ENCODE measurements at places on chromosomes 2 and 18. TPM values are rescaled to one million over a fixed set of nuclear protein-coding genes. Genes with fewer than 3 reads are reported as not detected.

HOXD13 gene
- not detected for total RNA-seq

ZC3H6 gene
- total RNA-seq: 4.9 TPM

PJVK gene
- total RNA-seq: 2.0 TPM

BOLL gene
- not detected for total RNA-seq

CD28 gene
- 130 TPM for total RNA-seq

DNA sequence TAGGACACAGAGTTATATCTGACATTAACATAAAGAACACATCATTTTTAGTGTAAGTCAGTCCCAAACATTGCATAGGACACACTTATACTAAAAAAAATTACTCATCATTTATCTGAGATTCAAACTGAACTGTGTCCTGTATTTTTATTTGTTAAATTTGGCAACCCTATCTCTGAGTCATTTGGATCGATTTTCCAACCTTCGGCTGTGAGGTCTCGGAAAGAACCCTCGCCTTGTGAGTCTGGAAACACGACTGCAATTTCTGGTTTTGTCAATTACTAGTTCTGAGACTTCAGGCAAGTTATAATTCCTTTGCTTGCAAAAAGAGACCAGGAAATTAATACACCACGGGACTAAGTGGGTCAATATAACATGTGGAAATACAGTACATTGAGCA, 14.0 kb downstream of the ATP8B1 start:
- H3K4me1 ChIP-seq: no peaks in the 10 kb centered on the region
- no peak for DNase-seq
- no peaks in the 10 kb centered on the region for H3K36me3 ChIP-seq

DNA sequence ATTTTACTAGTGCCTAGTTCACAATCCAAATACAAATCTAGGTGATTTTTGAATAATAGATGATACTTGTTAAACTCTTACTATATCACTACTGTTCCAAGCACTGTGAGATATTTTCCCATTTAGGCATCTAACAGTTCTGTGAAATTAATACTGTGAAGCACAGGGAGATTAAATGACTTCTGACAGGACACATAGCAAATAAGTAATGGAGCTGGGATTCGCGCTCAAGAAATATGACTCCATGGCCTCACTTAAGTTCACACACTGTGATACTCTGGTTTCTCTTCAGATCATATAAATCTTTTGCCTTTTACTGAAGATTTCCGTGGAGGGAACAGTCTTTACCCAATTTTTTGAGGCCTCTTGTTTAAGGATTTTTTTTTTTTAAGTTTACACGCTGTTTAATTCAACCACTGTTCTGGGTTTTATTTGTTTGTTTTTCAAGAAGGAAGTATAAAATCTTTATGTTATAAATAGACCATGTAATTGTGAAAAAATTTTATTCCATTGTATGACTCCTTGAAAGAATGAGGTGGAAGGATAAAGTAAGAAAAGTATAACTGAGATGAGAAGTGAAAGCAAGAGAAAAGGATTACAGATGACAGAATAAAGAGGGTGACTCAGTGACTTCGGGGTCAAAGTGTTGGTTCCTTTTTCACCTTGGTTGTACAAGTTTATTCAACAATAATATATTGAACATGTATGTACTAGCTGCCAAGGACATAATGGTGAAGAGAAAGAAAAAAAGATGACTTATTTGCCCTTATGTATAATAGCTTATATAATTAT, 30.2 kb downstream of the RBM45 start:
- H3K4me3 ChIP-seq: no peak overlapping the region
- H3K27ac ChIP-seq: no peak overlapping the region
- H3K36me3 ChIP-seq: no peaks in the 10 kb centered on the region
- no peaks in the 10 kb centered on the region for H3K4me1 ChIP-seq
- no peak for DNase-seq

DNA sequence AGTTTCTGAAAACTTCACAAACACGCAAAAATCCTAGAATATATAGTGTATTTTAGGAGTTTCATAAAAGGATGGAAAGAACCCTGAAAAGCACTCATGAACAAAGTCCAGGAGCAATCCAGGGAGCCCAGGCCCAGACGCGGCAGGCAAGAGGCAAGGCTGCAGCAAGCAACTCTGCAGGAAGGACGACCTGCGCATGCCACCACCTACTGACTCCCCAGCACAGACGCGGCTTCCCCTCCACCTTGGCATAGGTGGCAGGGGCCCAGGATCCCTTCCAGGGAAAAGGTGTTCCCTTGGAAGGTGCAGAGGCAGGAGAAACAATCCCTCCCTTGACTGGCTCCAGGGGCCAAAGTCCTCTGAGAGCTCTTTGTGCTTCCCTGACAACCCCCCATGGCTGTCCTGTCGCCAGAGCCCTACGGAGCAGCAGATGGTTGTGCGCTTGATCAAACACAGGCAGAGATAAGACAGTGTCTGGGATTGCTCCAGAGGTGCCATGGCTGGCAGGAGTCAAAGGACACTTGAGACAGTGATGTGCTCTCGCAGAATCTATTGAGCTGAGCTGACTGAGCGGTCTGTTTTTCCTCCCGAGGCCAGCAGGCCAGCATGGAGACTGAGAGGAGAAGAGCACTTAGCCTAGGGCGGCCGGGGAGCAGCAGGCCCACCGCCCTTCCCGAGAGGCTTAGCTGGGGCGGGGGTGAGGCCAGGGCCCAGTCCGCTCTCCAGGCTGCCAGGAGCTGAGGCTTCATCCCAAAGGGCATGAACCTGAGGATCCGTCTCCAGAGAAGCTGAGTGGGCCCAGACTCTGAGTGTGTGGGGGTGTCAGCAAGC, 10.8 kb upstream of the AMER3 start:
- H3K4me3 ChIP-seq: no peak overlapping the region
- H3K27ac ChIP-seq: no peak overlapping the region
- no peaks in the 10 kb centered on the region for H3K4me1 ChIP-seq
- DNase-seq: no peak

- H3K27me3 ChIP-seq: peaks cover 6% of the 10 kb centered on the region
- no peak overlapping the region for H3K4me3 ChIP-seq
- DNase-seq: no peak
- no peak overlapping the region for H3K27ac ChIP-seq
- H3K4me1 ChIP-seq: no peaks in the 10 kb centered on the region
Observed at GRCh38 chr2:10225291-10226037, 77.2 kb upstream of the HPCAL1 start.

- no peak overlapping the region for H3K27ac ChIP-seq
- H3K4me1 ChIP-seq: no peaks in the 10 kb centered on the region
- H3K36me3 ChIP-seq: no peaks in the 10 kb centered on the region
Observed at GRCh38 chr18:27528925-27529521, 343.9 kb upstream of the CHST9 start.

- H3K4me1 ChIP-seq: no peaks in the 10 kb centered on the region
- no peaks in the 10 kb centered on the region for H3K27me3 ChIP-seq
- no peak overlapping the region for H3K27ac ChIP-seq
- no peak overlapping the region for H3K4me3 ChIP-seq
Observed at GRCh38 chr2:18966131-18966530, 376.8 kb upstream of the NT5C1B start.

- no peak overlapping the region for H3K4me3 ChIP-seq
- no peak for DNase-seq
- no peaks in the 10 kb centered on the region for H3K27me3 ChIP-seq
- H3K36me3 ChIP-seq: no peaks in the 10 kb centered on the region
- H3K27ac ChIP-seq: no peak overlapping the region
Observed at GRCh38 chr18:38790303-38790702, 1224.7 kb upstream of the CELF4 start.

DNA sequence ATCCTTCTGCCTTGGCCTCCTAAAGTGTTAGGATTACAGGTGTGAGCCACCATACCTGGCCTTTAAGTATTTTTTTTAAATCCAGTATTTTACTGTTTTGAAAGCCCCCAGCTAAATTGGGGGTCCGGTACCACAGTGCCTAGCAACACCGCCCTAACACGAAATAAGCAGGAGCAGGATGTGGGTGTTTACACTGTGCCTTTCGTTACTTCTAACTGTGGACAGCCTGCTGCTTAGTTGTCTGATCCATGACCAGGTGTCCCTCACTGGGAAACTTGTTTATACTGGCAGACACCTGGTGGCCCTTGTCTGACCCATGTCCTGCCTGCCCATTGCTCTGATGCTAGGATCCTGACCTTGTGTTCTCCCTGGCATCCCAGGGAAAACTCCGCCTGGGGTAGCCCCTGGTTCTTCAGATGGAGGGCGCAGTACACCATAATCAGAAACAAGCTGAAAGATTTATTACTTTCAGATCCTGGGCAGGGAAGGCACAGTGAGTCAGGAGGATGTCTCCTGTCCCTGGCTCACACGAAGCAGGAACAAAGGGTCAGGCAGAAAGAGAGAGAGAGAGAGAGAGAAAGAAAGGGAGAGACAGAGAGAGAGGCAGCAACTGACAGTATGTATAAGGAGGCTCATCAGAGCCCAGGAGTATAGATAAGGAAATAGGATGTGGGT, 55.7 kb downstream of the NCAPH start:
- no peaks in the 10 kb centered on the region for H3K36me3 ChIP-seq
- H3K4me1 ChIP-seq: peaks cover 8% of the 10 kb centered on the region
- H3K4me3 ChIP-seq: no peak overlapping the region
- peaks cover 11% of the 10 kb centered on the region for H3K27me3 ChIP-seq
- H3K27ac ChIP-seq: no peak overlapping the region
- no peak for DNase-seq

GRCh38 chr2:100876231-100876860, 56.4 kb downstream of the NPAS2 start:
- H3K4me1 ChIP-seq: peaks cover 7% of the 10 kb centered on the region
- H3K27ac ChIP-seq: no peak overlapping the region
- no peaks in the 10 kb centered on the region for H3K27me3 ChIP-seq
- no peak overlapping the region for H3K4me3 ChIP-seq

DNA sequence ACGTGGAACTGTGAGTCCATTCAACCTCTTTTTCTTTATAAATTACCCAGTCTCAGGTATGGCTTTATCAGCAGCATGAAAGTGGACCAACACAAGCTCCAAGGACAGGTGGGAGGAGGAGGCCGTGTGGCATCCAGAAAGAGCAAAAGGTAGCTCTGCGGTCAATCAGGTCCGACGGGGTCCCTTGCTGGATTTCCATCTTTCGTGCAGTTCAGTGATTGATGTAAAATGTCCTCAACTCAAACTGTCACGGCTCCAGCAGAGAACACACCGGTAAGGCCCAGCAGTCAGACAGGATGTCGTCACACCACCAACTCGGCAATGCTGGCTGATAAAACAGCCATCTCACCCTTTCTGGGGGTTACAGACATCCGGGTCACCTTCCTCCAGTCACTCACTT, 123.3 kb downstream of the PXDN start:
- H3K4me1 ChIP-seq: no peaks in the 10 kb centered on the region
- no peaks in the 10 kb centered on the region for H3K27me3 ChIP-seq
- H3K36me3 ChIP-seq: no peaks in the 10 kb centered on the region
- H3K4me3 ChIP-seq: no peak overlapping the region
- no peak overlapping the region for H3K27ac ChIP-seq

- peak; percentile 81 for DNase-seq
- H3K27me3 ChIP-seq: no peaks in the 10 kb centered on the region
- H3K36me3 ChIP-seq: peaks cover 2% of the 10 kb centered on the region
- H3K27ac ChIP-seq: peak overlapping the region; percentile 1
Observed at GRCh38 chr2:38626326-38627035, 23.8 kb upstream of the HNRNPLL start.
